ENCODE measurements at places on chromosomes 7 and 10.

DNA sequence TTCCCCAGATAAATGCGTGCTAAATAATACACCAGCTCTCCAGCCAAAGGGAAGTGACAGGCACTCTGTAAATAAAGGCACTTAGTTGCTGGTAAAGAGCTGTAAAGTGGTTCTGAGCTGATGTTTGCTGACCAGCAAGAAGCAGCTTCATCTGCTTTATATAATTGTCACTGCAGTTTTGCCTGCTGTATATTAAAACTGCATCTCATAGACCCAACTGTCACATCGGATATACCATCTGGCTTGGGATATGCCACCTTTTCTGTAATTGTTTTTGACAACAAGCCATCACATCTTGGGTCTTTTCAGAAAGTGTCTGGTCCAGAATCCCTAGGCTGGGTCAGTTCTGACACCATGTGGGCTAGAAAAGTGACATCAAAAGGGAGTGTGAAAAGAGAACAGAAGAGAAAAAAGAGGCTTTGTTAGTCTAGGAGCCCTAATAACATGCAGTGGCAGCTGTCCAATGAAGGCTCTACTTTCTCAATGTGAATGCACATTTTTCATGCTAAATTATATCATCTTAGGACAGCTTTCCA is 697.6 kb downstream of the KCNMA1 start:
- no peak for DNase-seq

- DNase-seq: no peak
Measured at GRCh38 chr7:36639826-36640225, 84.5 kb downstream of the AOAH start.

GRCh38 chr10:60149003-60149402 is 240.7 kb downstream of the ANK3 start:
- DNase-seq: no peak

GRCh38 chr10:9796564-9796963 is 1221.1 kb upstream of the CELF2 start:
- no peak for DNase-seq

- DNase-seq: no peak
Measured at GRCh38 chr10:1366811-1367425, 310.7 kb downstream of the WDR37 start.

- no peak for DNase-seq
Measured at GRCh38 chr10:70087616-70088307, 35.1 kb downstream of the MACROH2A2 start.

- no peak for DNase-seq
Measured at GRCh38 chr10:4688601-4689000, 137.4 kb upstream of the AKR1E2 start.

GRCh38 chr10:128326851-128327250 is 200.6 kb upstream of the MKI67 start:
- no peak for DNase-seq

GRCh38 chr7:150945171-150945852 is 32.8 kb downstream of the KCNH2 start:
- no peak for DNase-seq

DNA sequence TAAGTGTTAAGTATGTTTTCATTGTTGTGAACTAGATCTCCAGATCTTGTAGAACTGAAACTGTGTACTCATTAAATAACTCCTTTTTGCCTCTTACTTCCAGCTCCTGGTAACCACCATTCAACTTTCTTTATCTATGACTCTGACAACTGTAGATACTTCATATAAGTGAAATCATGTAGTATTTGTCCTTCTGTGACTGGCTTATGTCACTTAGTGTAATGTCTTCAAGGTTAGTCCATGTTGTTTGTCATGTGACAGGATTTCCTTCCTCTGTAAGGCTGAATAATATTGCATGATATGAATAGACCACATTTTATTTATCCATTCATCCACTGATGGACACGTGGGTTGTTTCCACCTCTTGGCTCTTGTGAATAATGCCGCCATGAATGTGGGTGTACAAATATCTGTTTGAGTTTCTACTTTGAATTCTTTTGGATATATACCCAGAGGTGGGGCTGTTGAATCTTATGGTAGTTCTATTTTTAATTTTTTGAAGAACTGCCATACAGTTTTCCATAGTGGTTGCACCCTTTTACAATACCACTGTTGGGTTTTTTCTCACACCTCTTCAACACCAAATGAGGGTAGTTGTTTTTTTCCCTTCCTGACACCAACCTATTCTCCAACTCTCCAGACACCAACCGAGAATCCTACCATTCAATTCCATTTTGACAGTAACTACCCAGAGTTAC is 10.7 kb upstream of the FMC1 start:
- no peak for DNase-seq

All from smooth muscle cell of the brain vasculature (primary cell).